Stimulated activated CD8-positive, alpha-beta memory T cell treated with anti-CD3 and anti-CD28 coated beads, Interleukin-2, amount 100 ng/mL, for 48 hours (primary cell): ENCODE measurements at places on chromosomes 1 and 21.

DNA sequence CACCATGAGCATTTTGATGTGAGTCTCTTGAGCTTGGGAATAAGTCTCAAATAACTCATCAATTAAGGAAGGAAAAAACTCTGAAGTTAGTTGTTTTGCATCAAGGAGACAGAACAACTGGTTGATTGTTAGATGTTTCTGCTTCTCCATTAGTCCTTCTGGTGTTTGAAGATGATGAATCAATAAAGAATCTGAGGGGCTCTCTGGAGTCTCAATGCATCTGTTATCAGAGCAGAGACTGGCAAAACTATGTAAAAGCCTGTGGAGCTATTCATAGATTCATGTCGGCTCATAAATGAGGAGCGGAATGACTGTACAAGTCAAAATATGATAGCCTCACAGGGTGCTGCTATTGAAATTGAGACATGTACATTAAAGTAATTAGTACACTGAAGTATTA is 73.3 kb upstream of the ZC3H11B start:
- no peak for DNase-seq

GRCh38 chr1:145871994-145872924 is 13.4 kb upstream of the PIAS3 start:
- DNase-seq: no peak

- no peak for DNase-seq
These were observed 203.2 kb downstream of the RHOU start for GRCh38 chr1:228938537-228938901.

GRCh38 chr1:19435851-19436455 is 49.4 kb downstream of the CAPZB start:
- DNase-seq: no peak

GRCh38 chr1:10705953-10706352 is 90.5 kb downstream of the CASZ1 start:
- DNase-seq: no peak

DNA sequence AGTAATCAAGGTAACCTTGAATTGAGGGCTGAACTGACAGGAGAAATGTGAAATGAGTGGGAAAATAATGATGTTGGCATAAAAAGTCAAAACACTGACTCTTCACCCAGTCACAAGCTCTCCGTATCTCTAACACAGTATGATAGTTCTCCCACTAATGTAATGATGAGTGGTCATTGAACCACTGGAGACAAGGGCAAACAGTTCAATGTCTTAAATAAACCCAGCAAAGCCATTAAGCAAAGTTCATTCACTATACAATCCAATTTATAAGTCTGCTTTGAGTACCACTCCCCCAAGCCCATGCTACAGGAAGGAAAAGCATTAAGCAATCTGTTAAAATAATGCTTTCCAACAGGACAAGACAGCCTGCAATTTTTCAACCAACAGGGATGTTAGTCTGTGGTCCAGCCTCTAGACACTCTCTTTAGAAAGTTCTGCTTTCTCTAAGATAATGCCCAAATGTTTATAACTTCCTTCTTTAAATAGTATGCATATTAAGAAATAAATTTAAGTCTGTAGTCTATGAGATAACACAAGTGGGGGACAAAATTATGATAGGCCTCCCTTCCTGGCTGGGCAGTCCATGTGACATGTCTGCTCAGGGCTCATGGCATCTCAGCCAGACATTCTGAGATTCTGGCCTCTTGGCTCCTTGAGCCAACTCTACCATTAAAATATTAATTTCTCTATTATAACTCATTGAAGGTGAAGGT is 25.5 kb upstream of the DDAH1 start:
- DNase-seq: no peak

- DNase-seq: no peak
These were observed 162.4 kb downstream of the TPR start for GRCh38 chr1:186212568-186213224.

- peak; percentile 39 for DNase-seq
These were observed 77.6 kb downstream of the XCL2 start for GRCh38 chr1:168466092-168466713.

- DNase-seq: no peak
These were observed 22.8 kb downstream of the INSL5 start for GRCh38 chr1:66778266-66778665.

DNA sequence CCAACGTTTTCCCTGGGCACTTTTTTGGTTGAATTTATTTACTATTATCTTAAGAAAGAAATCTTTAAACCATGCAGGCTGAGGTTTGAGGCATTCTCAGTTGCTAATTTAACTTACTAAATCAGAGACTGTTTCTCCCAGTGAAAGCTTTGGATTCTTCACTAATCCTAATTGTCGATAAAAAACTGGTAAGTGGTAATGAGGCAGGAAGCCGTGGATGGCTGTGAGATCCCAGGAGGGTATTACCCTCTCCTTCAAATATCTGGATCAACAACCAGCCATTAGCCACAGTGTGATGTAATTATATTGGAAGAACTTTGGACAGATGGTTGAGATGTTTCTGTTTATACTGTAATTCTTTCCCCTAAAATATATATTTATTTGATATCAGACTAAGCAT is 485.0 kb downstream of the DISC1 start:
- DNase-seq: no peak

GRCh38 chr1:115347282-115347681 is 9.2 kb upstream of the NGF start:
- no peak for DNase-seq

- DNase-seq: no peak
These were observed 13.1 kb downstream of the ATP1A2 start for GRCh38 chr1:160128636-160129035.

DNA sequence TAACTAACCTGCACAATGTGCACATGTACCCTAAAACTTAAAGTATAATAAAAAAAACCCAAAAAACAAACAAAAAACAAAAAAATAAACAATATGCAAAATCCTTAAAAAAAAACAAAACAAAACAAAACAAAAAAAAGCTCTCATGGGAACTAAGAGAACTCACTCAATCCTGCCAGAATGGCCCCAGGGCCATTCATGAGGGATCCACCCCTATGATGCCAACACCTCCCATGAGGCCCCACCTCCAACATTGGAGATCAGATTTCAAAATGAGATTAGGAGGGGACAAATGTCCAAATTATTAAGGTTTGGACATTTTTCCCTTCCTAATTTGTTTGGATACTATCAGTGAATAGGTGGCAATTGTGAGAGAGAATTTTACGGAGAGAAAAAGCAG is 10.2 kb downstream of the CYP4B1 start:
- DNase-seq: no peak

DNA sequence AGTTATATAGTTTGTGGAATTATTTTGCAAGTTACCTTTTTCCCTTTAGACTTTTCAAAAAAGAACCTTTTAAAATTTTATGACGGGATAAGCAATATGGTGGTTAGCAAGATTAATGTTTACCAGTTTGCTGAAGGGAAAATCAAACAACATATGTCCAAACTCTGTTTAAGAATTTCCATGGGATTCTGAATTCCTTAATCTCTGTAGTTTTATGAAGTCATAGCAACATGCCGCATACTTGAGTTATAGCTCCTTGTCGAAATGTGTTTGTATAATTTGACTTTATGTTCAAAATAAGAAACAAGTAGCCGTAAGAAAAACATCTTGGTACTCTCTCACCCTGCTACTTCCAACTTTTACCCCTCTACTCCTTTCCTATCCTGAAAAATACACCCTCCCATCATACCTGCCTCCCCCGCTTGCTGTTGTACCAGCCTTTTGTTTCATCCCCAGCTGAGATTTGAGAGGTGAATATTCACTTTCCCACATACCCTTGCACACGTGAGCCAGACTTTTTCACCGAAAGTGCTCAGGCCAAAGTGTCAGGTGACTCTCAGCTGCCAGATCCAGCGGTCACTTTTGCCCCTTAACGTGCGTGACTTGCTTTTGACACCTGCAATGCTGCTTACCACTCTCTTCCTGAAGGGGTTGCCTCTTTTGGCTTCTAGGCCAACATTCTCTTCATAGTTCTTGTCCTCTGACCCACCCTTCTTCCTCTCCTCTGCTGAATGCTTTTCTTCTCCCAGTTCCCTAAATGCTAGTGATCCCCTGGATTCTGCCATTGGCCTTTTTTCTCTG is 83.5 kb upstream of the ZNF326 start:
- DNase-seq: no peak

DNA sequence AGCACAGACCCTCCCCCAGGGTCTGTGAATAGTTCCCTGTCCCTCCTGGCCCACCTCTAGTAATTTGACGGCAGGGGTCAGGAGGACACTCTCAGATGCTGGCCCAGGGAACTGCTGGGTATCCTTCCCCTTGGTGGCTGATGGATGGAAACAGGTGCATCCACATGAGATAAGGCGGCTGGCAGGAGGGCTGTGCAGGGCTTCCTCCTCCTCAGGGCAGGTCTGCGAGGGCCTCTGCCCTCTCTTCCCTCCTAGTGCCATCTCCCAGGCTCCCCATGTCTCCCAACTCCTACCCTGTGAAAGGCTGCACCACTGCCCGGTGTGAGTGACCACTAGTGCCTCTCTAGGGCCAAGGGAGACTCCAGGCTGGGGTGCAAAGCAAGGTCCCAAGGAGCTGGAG is 123.9 kb downstream of the GLIS1 start:
- DNase-seq: no peak

GRCh38 chr1:108016451-108016920 is 51.5 kb upstream of the VAV3 start:
- peak; percentile 3 for DNase-seq

DNA sequence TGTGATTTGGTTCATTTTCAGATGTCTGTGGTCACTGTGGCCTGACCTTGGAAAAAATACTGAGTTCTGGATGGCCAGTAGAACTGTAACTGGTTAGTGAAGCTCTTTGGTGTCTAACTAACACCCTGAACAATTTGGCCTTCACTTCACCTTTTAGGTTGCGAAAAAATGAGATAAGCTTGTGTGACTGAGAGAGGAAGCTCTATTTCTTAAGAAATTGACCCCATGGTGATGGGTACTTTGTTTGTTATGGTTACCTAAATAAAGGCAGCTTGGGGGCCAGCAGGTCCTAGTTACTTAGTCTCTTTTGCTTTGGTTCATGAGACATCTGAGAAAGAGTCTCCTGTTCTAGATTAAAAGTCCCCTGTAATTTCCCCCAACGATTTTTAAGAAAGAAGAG is 181.6 kb downstream of the ZNF326 start:
- DNase-seq: no peak

GRCh38 chr1:194024659-194025058 is 838.2 kb upstream of the B3GALT2 start:
- no peak for DNase-seq

DNA sequence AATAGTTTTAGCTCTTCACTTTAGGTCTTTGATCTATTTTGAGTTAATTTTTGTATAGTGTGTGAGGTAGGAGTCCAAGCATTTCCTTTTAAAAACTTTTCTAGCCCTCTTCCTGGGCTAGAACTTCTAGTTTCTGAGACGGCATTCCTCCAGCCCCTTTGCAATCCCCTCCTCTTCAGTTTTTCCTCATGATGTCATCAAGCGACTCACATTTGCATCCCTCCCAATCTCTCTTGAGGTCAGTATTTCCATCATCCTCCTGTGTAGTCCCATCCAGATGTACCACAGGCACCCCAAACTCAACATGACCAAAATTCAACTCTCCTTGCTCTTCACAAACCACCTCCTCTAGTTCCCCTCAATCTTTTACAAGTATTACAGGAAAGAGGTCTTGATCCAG is 10.7 kb downstream of the HMGN2 start:
- no peak for DNase-seq

- no peak for DNase-seq
These were observed 459.5 kb downstream of the PTPRU start for GRCh38 chr1:29695803-29696202.

- DNase-seq: no peak
These were observed 845.4 kb upstream of the ADAMTS5 start for GRCh38 chr21:27812279-27812678.

DNA sequence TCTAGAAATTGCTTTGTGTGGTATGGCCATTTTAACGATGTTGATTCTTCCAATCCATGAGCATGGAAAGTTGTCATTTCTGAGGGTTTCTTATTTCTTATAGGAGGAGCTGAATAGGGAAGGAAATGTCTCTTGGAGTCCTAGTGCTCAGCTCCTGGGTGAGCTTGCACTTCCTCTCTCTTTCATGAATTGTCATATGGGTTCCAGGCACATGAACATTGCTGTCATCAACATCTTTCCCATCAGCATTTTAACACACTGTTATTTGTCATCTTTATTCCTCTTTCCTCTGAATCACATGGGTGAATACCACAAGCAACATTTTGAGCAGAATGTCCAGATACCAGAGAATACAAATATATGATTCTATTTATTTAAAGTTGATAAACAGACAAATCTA is 23.4 kb downstream of the SLAMF6 start:
- no peak for DNase-seq

GRCh38 chr1:66311628-66312027 is 222.3 kb upstream of the SGIP1 start:
- no peak for DNase-seq

DNA sequence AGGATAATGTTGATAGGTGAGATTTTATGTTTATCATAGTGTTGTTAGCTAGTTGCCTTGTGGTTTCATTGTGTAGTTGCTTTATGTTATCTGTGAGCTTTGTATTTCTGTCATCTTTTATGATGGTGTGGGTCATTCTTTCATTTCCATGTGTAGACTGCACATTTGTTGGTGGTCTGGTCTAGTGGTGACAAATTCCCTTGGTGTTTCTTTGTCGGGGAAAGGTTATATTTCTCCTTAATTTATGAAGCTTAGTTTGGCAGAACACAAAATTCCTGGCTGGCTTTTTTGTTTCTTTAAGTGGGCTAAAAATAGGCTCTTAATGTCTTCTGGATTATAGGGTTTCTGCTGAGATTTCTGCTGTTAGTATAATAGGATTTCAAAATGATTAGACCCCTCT is 347.2 kb upstream of the ADAMTS5 start:
- no peak for DNase-seq

- no peak for DNase-seq
These were observed 416.9 kb downstream of the PTPRU start for GRCh38 chr1:29653034-29653810.

DNA sequence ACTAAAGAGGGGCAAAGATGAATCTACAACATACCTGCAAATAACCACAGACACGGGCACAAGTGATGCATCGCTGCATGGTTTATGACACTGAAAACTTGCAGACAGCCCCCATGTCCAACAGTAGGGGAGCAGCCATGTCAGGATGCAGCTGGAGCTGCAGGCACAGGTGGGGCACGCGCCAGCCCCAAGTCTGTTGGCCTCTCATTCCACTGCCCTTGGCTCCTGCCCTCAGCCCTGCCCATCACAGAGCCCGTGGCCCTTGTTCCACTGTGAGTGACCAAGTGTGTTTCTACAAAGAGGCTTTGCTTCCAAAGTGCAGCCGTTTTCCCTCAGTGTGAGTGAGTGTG is 3.2 kb upstream of the PADI4 start:
- no peak for DNase-seq

GRCh38 chr1:70017770-70018169 is 187.6 kb downstream of the LRRC40 start:
- DNase-seq: no peak

GRCh38 chr1:111191496-111191895 is 8.9 kb downstream of the DENND2D start:
- DNase-seq: no peak
